ENCODE measurements at places on chromosomes 11 and 22.
A peak's percentile ranks its signal among the peaks of the same experiment; 100 is the strongest.

DNA sequence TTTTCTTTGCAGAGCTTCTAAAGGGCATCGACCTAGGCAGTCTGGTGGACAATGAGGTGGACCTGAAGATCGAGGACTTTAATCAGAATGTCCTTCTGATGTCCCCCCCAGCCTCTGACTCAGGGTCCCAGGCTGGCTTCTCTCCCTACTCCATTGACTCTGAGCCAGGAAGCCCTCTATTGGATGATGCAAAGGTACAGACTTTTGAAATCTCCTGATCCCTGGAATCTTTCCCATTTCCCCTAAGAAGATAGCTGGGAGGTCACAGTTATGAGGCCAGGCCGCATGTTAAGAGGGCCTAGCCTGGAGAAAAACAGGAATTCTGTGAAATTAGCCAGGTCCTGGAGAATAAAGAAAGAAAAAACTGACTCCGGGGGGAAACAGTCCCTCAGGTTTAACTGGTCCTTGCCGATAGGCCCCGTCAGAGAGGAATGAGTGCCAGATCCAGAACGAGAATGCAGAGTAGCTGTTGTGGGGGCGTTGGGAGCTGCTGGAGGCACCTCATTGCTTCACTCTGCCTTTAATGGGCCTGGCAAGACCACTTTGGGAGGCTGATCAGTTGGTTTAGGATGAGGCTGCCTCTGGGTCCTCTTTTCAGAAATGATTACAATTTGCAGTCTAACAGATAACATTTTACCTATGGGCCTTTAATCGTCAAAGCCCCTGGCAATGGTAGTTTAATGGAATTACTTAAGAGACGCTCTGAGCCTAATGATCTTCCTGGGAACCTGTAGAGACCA is 39.2 kb downstream of the SHISA8 start:
- DNase-seq: no peak

DNA sequence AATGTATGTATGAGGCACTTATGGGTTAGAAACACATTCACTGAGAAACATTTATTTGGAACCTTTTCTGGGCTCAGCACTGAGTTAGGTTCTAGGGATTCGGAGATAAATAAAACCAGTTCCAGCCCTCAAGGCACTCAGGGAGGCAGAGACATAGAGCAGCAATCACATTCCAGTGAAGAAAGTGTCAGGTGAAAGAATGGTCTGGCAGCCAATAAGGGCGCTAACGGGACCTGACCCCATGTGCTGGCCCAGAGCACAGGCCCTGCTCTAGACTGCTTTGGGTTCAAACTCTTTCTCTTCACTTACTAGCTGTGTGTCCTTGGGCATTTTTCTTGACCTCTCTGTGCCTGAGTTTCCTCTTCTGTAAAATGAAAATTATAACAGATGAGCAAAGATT is 146.0 kb upstream of the SYT13 start:
- no peak for DNase-seq

DNA sequence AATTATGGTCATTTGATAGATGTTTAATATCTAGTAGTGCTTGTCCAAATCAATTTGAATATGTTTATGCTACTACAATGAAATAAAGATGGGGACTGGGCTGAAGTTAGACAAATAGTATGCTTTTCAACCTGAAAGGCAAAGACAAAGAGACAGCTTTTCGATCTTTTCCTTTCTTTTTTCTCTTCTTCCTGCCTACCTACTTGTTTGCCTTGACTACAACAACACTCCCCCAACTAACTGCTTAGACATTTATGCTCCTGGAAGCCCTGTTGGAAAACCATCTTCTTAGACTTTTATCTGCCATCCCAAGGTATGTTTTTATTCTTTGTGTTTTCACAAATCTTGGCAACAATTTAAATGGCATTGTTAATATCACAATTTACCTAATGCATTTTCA is 374.4 kb upstream of the DDI1 start:
- DNase-seq: no peak

DNA sequence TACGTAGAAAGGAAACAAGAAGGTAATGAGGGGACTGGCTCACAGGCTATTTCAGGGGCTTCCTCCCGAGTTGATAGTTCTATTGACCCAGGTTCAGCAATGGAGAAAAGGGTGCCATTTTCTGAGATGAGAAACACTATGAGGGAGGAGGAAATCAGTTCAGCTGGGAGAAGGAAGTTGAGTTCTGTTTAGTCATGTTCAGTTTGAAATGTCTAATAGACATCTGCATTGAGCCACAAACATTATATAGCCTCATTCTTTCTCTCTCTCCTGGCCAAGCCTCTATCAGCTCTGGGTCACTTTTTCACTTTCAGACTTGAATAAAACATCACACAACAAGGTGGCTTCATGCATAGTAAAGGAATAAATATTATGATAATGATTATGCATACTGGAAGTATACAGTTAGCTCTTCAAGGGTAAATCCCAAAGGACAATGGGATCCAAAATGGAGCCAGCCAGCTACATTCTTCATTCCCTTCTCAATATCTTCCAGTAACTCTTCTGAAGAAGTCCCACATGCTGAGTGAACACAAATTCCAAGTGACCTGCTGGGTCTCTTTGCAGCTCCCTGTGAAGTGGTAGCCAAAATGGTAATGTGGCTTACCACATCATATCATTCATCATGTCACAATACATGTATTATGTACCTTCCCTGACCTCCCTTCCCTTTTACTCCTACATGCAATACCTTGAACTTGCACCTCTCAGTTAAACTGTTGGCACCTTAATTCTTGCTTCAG is 80.9 kb upstream of the CD44 start:
- no peak for DNase-seq

DNA sequence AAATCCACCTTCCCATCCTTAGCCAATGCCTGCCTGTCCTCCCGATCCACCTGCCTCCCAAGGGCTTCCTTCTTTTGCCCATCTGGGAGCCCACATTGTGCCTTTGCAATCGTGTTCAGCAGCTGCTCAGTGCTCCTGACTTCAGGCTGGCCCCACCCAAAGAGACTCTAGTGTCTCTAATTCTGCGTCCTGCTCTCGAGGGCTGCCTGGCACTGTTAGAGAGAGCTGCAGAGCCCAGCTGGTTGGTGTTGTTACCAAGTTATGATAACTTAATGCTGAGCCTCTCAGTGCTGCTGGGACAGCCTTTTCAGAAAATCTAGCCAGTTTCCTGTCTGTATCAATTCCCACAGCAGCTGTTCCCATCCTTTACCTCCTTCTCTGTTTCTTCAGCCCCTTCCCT is 69.1 kb downstream of the MICAL2 start:
- no peak for DNase-seq

GRCh38 chr11:68213135-68213515 is at the start of gene KMT5B:
Gene KMT5B, minus strand, starts transcription at chr11:68213296. Its CDS starts 23,220 bp downstream, at chr11:68190076.
- no peak for DNase-seq

DNA sequence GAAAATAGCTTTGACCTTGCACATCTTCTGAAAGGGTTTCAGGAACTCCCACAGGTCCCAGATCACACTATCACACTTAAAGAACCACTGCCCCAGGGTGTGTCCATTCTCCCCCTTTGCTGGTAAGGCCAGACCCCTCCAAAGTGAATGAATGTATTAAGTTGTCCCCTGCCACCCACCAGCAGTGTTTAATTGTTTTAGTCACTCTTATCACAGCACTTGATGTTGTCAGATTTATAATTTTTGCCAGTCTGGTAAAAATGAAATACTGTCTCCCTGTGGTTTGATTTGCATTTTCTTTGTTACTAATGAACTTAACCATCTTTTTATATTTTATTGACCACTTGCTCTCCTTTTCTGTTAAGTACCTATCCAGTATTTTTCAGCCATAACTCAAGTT is 89.6 kb upstream of the RAB1B start:
- DNase-seq: no peak

DNA sequence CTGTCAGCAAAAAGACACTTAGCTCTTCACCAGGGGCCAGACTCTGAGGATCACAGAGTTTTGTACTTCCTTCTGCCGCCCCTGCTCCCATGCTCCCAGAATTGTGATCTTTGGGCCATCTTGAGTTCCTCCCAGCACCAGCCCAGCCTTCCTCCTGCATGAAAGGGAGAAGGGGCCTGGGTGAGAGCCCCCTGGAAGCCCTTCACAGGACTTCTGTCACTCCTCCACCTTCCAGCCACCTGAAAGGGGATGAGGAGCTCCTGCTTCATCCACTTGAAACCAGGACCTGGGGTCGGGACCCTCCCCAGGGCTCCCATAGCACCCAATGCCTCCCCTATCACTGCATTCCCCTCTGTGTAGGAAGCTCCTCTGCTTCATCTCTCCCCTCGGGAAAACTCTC is 174.2 kb downstream of the BUD13 start:
- no peak for DNase-seq

- DNase-seq: no peak
Observed at GRCh38 chr11:88421530-88421929, 84.0 kb upstream of the CTSC start.

DNA sequence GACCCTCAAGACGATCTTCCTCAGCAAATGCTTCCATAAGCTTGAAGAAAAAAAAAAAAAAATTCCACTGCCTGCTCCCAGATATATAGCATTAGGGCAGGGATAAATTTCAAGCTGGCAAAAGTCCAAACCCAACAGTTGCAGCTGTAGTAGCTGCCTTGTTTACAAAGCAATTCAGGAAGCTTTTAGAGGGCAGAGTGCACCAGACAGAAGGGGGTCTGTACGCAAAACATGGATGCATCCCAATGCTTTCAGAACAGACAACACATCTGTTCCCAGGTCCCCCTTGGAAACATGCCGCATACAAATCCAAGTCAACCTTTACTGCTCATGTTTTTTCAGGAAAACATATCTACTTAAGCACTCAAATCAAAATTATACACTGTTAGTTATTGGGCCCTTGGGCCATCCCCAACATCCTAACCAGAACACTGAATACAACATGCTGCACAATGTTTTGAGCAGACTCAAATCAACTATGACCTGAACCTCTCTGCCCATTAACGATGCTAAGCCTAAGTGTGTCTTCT is 94.5 kb downstream of the CADM1 start:
- DNase-seq: no peak

GRCh38 chr11:65606876-65607613 is 7.0 kb downstream of the MAP3K11 start:
- peak; percentile 49 for DNase-seq

DNA sequence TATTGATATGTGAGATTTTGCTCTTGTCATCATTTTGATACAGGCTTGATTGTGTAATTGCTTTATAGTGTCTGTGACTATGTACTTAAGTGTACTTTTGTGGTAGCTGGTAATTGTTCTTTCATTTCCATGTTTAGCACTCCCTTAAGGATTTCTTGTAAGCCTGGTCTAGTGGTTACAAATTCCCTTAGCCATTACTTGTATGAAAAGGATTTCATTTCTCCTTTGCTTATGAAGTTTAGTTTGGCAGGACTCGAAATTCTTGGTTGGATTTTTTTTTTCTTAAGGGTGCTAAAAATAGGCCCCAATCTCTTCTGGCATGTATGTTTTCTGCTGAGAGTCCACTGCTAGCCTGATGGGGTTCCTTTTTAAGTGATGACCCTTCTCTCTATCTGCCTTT is 346.8 kb downstream of the JRKL start:
- no peak for DNase-seq

- no peak for DNase-seq
Observed at GRCh38 chr22:46251816-46252380, 1.8 kb upstream of the CDPF1 start.

- DNase-seq: no peak
Observed at GRCh38 chr11:93028960-93029522, 59.6 kb downstream of the MTNR1B start.

DNA sequence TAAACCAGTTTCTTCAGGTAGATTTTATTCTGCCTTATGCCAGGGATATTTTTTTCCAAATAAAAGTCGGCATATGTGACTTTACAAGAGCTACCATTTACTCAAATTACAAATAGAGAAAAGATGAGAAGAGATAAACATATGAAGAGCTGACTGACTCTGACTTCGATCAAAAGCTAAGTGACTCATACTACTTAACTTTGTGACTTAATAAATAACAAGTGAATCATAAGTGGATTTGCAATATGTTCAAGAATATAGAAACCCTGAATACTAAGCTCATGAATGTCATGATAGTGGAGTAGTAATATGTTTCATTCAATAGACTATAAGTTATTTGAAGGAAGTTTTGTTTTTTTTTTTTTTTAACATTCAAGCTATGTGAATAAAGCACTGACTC is 130.5 kb upstream of the ANO3 start:
- no peak for DNase-seq

DNA sequence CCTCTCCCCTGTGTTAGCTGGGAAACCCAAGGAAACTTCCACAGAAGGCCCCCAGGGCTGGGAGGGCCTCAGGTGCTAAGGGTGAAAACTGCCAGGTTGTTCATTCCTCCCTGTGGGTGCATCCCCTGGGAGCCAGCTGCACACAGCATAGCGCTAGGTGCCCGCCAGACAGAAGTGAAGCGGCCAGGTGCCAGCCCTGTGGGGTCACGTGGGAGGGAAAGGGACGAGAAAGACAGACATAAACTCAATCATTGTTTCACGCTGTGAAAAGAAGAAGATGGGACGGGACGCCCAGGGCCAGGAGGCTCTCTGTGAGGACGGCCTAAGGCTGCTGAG is 31.6 kb upstream of the HMOX1 start:
- DNase-seq: no peak

GRCh38 chr11:119592642-119593041 is 136.4 kb downstream of the NECTIN1 start:
- no peak for DNase-seq

- DNase-seq: no peak
Observed at GRCh38 chr11:121140369-121140768, 39.3 kb downstream of the TECTA start.

- no peak for DNase-seq
Observed at GRCh38 chr22:26476705-26477340, 6.8 kb downstream of the HPS4 start.

GRCh38 chr11:115498354-115498753 is 5.9 kb downstream of the CADM1 start:
- DNase-seq: no peak

GRCh38 chr11:60150279-60150678 is 32.6 kb downstream of the MS4A6A start:
- DNase-seq: no peak

- no peak for DNase-seq
Observed at GRCh38 chr11:94636388-94636949, 69.3 kb downstream of the PIWIL4 start.

DNA sequence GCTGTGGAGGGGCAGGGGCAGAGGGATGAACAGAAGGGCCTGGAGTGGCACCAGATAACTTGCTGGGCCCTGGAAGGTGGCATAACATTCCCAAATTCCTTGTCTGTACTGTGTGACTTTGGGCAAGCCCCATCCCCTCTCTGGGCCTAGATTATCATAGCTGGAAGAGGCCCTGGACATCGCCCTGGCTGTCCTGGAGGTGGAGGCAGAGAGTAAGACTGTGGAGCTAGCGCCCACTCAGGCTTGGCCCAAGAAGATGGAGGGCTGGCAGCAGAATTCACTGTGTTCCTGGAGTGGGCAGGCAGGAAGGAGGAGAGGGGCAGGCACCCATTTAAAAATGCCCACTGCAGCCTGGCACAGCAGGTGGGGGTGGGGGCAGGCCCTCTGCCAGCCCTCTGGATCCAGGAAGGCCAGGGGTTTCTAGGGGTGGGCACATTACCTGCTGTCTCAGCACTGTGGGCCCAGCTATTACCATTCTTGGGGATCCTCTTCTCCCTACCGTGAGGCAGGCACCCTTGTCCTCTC is 22.6 kb downstream of the ARHGEF17 start:
- no peak for DNase-seq

GRCh38 chr11:36411202-36411640 is 98.9 kb downstream of the TRAF6 start:
- DNase-seq: no peak

GRCh38 chr11:57364851-57365660 is 15.9 kb downstream of the PRG3 start:
- DNase-seq: no peak

- no peak for DNase-seq
Observed at GRCh38 chr11:1073851-1074243, 827 bp upstream of the MUC2 start.

Data from NCI-H460 (cell line).